Endothelial cell (in vitro differentiated cells): ENCODE measurements at places on chromosomes 12 and 14. TPM values are rescaled to one million over a fixed set of nuclear protein-coding genes. Genes with fewer than 3 reads are reported as not detected.

IL31 gene
- not detected for total RNA-seq

GRCh38 chr14:50117456-50117855 is 1.1 kb upstream of the VCPKMT start:
- DNase-seq: no peak

DNA sequence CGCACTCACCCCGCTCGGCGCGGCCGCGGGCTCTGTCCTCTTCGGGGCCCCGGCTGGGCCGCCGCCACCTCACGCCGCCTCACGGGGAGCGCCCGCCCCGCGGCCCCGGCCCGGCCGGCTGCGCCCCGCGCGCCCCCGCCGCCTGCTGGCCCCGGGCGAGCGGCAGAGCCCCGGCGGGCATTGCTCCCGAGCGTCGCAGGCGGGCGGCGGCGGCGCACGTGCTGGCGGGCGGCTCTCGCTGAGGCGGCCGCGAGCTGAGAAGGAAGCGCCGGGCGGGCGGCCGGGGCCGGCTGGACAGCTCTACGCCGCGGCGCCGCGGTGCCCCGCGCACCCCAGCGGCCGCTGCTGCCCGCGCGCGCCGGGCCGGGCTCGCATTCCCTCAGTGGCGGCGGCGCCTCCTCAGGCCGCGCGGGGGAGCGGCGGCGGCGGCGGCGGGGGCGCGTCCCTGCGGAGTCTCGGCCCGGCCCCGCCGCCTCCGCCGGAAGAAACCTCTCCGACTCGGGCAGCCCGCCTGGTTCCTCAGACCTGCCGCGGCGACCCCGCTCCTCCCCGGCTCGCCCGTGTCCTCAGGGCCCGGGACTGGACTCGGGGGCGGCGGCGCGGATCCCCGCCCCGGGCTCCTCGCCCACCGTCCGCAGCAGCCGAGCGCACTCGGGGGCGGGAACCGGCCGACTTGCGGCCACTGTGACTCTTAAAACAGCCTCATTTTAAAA is at the start of gene PITPNM2:
PITPNM2 (minus strand) TSS at position 347 of the 713 bp plus-strand sequence. CDS start 116,500 bp downstream, outside the sequence.
- peak; percentile 62 for DNase-seq

ACOT4 gene
- total RNA-seq: 0.44 TPM

- no peak for DNase-seq
Measured at GRCh38 chr14:79118291-79118690, 948.1 kb downstream of the NRXN3 start.

C1RL gene
- 62.3 TPM for total RNA-seq
